Naive thymus-derived CD8-positive, alpha-beta T cell (primary cell): ENCODE measurements at places on chromosomes 3 and 15.

DNA sequence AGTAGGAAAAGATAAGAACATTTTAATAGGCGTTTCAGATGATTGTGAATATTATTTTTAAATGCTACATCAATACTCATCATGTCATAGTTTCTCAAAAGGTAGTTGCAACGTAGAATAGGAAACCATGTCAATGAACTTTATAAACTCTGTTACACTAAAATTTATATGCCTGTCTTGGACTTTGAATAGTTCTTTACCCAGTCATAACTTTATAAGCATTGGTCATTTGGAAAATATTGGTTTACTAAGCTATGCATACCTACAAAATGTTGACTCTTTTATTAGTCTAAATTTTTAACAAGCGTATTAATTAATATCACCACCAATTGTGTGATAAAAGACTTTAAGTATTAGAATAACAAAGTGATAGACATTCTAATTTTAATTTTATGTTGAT is 293.5 kb downstream of the CGGBP1 start:
- DNase-seq, result no peak

GRCh38 chr3:190519886-190520285 is 6.0 kb downstream of the IL1RAP start:
- DNase-seq, result no peak

DNA sequence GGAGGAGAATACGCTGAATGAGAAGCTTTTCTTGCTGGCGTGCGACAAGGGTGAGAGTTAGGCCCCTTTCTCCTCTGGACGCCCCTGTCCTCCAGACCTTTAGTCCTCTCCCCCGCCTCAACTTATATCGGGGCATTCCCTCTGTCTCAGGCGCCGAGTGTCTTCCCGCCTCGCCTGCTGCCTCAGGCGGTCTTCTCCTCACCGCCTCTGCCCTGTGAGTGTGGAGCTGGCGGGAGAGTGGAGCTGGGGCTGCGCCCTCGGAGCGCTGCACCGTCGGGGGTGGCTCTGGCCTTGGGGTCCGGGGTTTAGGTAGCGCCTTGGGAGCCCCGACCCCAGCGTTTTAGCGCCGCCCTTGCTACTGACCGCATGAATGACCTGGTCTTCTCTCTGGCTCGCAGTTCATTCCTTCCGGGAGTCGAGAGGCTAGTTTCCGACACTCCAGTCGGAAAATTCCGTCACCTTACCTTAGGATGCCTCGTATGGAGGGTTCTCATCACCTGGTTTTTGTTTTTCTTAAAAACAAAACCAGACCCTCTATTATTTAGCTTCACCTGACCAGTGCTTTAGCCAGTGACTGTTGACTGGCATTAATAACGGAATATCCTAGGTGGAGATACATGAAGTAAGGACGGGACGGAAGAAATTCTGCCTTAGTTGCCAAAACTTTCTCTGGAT is 985 bp downstream of the TRPC1 start:
- no peak for DNase-seq

GRCh38 chr3:88149101-88149508 is 654 bp upstream of the C3orf38 start:
- DNase-seq, result peak; percentile 2

- DNase-seq, result no peak
Measured at GRCh38 chr15:76338486-76339304, 2.1 kb downstream of the ISL2 start.

- DNase-seq, result peak; percentile 85
Measured at GRCh38 chr3:20039765-20040547, at the start of gene KAT2B. Gene KAT2B (plus strand): TSS chr3:20040446. CDS start chr3:20040478, 32 bp downstream.

DNA sequence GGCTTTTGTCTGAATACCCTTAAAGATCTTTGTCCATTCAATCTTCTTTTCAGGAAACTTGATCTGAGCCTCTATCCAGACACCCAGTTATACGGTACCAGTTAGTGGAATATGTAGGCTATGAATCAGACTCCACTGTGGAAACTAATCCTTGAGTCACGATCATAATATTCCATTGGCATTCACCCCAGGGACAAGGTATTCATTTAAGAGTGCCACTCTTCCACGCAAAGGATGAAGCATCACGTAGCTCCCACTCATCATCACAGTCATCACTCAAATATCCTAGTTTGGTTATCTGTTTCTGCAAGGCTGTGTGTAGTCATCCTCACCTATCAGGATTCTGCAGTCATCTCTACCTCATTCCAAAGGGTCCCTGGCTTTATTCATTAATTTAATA is 85.6 kb downstream of the NEDD4 start:
- no peak for DNase-seq

DNA sequence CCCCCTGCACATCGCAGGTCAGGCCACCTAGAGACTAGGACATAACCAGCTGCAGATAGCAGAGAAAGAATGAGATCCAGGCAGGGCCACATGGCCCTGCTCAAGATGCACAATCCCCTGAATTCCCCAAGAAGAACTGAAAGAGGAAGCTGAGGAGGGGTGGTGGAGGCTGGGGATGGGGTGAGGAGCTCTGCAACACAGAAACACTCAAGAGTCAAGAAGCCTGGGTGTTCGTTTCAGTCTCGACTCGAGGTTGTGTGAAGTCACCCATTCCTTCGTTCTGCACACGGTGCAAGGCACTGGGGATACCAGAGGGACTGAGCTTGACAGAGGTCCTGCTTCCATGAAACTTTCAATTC is 62.0 kb downstream of the TLE3 start:
- DNase-seq, result no peak

- DNase-seq, result no peak
Measured at GRCh38 chr3:55676643-55677042, 189.5 kb upstream of the WNT5A start.

GRCh38 chr15:28890711-28891495 is 5.1 kb downstream of the APBA2 start:
- DNase-seq, result peak; percentile 75

DNA sequence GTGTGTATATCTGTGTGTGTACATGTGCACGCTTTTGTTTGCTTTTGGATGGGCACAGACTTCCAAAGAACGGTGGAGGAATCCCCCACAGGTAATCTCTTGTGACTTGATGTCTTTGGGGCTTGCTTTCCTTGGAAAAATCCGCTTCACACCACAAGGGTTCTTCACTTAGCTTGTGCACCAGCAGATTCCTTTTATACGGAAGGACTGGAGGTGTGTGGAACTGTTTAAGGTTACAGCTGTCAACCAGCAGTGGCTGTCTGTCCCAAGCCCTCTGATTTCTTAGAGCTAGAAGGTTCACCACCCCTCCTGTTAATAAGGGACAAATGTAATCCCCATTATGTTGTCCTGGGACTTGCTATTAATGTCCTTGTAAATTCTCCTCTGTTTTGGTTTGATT is 193.5 kb downstream of the ITPR1 start:
- DNase-seq, result no peak

GRCh38 chr15:58518626-58519025 is 86.8 kb downstream of the LIPC start:
- no peak for DNase-seq

DNA sequence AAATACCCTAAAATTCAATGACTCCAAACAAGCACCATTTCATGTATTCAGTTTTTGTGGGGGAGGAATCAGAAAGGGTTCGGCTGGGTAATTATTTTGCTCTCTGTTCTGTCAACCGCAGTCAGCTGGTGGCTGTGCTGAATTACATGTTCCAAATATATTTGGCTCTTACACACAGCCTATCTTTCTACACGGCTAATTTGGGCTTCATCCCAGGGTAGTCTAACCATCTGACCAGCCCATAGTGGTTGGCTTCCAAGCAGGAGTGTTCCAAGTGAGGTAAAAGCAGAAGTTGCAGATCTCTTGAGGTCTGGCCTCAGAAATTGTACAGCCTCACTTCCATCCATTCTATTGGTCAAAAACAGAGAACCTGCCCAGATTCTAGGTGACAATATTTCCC is 760.8 kb upstream of the SEMA6D start:
- DNase-seq, result no peak

GRCh38 chr15:81332326-81332725 is 8.4 kb upstream of the STARD5 start:
- no peak for DNase-seq

- no peak for DNase-seq
Measured at GRCh38 chr3:89584398-89584797, 477.0 kb downstream of the EPHA3 start.

GRCh38 chr15:33191591-33191990 is 2.9 kb downstream of the FMN1 start:
- DNase-seq, result no peak

- DNase-seq, result no peak
Measured at GRCh38 chr15:79370716-79371115, 59.8 kb downstream of the TMED3 start.

DNA sequence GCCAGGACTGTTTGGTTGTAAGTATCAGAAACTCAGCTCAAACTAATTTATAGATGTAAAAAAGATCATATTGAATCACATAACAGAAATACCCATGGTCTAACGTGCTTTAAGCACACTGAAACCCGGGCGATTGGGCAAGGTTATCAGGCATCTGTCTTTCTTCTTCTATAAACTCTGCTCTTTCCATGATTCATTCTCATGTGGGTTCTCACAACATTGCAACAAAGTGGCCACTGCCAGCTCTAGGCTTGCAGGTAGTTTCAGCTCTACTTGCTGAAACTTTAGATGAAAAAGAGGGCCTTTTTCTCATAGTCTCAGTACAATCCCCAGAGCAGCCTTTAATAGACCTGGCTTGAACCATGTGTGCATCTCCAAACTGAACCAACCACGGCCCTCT is 456.1 kb downstream of the MFSD1 start:
- no peak for DNase-seq

DNA sequence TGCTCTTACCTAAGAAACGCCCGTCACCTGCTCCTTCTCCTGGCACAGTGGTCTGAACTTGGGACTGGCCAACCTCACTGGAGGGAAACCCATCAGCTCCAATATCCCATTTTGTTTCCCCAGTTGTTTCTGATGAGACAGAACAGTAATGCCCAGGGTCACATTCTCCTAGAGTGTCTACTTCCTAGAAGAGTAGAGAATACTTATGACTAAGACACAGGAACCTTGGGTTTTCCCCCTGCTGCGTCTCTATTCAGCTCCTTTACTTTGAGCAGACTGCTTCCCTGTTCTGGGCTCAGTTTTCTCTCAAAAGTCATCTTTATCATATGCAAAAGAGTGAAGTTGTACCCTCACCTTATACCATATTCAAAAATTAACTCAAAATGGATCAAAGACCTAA is 79.4 kb downstream of the POLR2M start:
- no peak for DNase-seq

DNA sequence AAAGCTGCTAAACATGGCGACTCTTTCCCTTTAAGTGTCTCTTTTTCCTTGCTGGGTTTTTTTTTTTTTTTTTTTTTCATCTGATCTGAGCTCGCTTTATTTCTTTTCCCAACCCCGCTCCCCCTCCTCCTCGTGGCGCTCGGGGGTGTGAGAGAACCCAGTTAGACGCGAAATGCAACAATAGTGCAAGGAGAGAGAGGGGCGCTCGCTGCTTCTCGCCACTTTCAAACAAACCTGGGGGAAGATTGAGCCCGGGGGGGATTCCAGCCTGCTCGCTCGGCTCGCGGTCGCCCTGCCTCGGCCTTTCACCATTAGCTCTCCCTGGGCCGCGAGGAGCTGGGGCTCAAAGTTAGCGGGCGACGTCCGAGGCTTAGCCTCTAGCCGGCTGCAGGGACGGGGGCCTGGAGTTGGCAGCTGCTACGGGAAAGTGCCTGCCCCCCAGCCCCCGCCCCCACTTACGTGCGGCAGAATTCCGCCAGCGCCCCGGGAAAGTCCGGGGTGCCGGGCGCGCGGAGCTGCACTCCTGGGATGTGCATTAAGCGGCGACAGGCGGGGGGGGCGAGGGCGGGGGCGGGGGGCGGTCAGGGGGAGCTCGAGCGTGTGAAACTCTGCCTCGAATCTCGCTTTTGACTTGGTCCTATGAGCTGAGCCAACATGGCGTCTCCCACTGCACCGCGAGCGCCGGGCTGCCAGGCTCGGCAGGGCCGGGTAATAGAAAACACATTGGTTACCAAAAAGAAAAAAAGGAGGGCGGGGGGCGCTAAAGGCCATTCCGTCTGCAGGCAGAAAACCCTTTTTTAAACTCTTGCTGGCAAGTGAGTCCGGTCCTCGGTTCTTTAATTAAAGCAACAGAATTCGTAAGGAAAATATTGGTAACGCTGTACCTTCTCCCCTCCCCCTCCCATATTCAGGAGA is 10.4 kb downstream of the NR2F2 start:
- no peak for DNase-seq

DNA sequence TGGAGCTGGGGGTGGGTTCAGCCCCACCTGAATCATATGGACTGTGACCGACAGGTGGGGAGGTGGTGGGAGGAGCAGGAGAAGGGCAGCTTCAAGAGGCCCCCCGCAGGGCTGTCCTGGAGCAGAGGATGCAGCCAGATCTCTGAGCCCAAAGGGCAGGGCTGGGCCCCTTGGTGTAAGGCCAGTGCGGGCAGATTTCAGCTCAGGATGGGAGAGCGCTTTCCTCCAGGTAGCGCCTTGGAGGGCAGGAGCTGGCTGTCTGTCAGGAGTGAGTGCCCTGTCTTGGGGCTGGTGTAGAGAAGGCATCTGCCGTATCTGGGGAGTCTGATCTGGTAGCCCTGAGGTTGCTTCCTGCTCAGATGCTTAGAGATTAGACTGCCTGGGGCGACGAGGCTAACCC is 7.3 kb downstream of the TMEM43 start:
- DNase-seq, result no peak

- DNase-seq, result no peak
Measured at GRCh38 chr3:36540888-36541518, 160.7 kb downstream of the STAC start.

DNA sequence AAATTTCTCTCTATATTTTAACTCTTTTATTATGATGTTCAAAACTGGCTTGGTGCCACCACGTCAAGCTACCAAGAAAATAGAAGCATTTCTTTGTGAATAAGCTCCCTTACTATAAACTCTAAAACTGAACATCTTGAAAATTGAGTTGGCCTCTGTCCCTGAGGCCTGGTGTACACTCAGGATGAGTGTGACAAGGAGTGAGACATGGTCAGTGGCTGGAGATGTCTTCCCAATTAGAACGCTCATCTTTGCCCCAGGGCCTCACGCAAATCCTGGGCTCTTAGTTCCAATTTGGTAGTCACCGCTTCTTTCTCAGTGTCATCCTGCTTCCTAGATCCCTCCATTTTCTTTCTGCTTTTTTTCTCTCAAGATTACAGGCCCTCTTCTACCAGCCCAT is 26.2 kb downstream of the SLC2A2 start:
- no peak for DNase-seq

- DNase-seq, result no peak
Measured at GRCh38 chr3:10672422-10672821, 143.6 kb upstream of the SLC6A11 start.
